Ureter (tissue), 1 donor: ENCODE measurements at places on chromosomes 3 and 15.

DNA sequence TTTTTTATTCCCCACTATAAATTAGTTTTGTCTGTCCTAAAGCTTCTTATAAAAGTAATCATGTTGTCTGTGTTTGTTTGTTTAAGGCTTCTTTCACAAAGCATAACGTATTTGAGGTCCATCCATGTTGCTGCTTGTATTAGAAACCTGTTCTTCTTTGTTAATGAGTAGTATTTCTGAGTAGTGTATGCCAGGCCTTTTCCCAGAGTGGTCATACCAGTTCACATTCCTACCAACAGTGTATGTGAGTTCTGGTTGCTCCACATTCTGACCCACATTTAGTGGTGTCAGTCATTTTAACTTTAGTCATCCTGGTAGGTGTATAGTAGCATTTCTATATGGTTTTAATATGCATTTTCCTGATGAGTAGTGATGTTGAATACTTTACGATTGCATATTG is 98.6 kb downstream of the NEO1 start:
- DNase-seq = no peak

DNA sequence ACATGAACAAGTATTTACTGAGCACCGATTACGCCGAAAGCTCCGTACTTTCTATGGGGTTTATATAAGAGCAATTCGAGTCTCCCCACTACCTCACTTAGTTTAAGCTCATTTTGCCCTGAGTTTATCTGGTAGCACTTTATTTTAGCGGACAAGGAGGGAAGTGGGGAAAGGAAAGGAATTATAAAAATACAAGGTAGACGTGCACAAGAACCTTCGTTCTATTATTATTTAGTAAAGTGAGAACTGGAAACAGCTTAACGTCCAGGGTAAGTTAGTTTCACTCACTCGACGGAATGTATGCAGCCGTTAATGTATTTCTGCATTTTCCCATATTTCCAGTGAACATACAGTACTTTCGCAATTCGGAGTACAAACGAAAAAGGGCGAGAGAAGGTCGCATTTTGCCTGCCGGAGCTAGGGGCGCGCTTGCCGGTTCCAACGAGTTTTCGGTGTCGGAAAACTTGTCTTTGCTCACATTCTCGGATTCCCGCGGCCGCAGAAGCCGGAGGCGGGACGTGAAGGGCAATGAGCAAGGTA is 1.2 kb upstream of the STT3B start:
- no peak for DNase-seq

DNA sequence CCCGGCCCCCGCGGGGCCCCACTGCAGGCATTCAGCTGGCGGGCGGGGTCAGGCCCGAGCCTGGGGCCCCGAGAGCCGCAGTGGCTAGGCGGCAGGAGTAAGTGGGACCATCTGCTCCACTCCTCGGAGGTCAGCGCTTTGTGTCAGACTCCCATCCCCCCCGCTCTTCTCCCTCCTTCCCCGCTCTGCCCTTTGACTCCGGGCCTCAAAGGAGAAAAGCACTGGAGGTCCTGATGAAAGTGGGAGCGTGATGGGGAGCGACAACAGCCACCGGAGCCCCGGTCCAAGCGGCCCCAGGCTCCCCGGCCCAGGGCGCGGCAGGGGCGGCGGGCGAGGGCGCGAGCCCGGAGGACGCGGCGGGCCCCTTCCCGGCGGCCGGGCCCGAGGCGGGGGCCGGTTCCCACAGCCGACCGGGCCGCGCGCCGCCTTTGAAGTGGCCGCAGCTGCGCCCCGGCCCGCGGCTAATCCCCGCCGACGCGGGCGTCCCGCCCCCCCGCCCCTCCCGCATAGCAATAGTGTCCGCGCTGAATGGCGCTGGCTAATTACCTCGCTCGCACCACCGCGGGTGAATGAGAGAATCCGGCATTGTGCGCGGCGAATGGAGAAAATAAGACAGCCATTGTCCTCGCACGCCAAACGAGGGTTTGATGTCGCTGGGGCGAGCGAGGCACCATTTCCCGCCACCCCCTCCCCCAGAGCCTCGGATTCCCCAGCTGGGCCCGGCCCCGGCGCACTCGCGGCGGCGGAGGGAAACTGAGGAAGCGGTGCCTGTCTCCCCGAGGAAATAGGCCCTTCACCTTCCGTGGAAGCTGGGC is 22.4 kb downstream of the IGDCC3 start:
- DNase-seq = no peak

- no peak for DNase-seq
These were observed 9.1 kb downstream of the ARIH1 start for GRCh38 chr15:72483279-72483678.
